Stimulated activated CD4-positive, alpha-beta T cell treated with anti-CD3 and anti-CD28 coated beads, Interleukin-1b, Interleukin-23, amount 100 ng/mL, for 1 hour (primary cell): ENCODE measurements at places on chromosomes 6 and 20.

DNA sequence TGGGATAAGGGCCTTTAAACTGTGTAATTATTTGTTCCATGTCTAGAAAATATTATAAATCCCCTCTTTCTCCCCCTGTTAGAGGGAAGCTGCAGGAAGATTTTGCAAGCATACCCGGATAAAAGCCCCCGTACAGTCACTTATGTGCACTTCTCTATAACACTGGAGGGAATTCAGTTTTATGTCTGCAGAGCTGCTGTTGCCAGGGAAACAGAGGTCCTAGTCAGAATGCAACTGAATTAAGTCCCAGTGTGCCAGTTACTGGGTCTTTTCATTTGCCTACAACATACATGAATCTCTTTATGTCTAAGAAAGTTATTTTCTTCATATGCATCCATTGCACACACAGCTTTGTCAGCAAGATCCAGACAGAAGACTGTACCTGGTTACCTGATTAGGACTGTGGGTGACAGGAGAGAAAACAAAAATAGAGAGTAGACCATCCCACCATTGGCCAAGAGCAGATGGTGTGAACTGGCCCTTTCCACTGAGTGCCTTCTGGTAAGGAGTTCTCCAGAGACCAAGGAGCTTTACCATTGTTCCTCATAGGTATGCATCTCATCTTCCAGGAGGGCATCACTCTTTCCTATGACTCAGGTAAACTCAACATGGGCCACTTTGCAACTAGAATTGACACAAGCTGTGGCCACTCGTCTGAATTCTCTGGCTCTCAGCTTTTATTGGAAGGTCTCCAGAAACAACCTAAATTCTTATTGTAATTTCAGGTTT lies 180.8 kb upstream of the PHACTR1 start:
- no peak for DNase-seq

DNA sequence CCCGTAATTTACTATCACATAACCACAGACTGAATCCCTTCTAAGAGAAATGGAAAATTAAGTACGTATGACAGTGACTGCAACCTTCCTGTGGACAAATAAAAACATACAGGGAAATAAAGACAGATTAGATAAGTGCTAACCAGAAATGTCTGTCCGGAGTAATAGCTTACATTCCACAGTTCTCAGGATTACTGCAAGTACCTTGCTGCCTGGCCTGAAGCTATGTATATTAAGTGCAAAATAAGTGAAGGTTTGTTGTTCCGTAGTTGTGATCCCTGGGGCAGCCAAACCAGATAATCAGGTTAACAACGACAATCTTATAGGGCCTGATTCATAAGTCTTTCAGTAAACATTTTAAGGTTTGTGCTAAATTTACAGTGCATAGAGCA lies 2.8 kb downstream of the NEDD9 start:
- DNase-seq, result no peak

GRCh38 chr6:42714098-42714761 lies 8.2 kb downstream of the PRPH2 start:
- DNase-seq, result no peak

GRCh38 chr6:106511288-106512047 lies 117.8 kb downstream of the RTN4IP1 start:
- no peak for DNase-seq

GRCh38 chr20:40966103-40966502 lies 62.5 kb upstream of the TOP1 start:
- DNase-seq, result no peak

DNA sequence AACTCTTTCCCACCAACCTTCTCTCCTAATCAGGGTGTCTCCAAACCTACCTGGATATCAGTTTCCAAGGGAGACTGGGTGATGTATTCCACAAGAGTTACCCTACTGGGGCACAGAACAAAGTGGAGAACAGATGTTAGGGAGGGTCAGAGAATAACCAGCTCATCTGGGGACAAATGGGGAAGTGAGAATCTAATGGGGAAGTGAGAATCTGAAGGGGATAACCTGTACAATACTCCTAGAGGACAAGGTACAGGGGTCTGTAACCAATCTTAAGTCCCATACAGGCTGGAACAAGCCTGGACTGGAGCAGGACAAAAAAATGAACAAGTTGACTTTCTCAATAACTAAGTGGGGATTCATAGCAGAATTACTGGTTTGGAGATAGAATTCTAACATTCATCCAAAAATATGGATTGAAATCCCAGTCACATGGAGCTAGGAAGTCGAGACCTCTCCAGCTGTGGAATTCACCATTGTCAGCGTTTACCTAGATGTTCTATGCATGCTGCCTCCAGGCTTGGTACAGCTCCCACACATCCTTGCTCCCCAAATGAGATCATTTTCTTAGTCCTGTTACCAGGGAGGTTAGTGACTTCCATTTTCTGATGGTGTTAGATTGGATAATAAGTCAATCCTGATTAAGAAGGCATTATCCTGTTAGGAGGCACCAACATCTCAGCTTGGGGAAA lies 214.8 kb upstream of the MOCS1 start:
- DNase-seq, result no peak

DNA sequence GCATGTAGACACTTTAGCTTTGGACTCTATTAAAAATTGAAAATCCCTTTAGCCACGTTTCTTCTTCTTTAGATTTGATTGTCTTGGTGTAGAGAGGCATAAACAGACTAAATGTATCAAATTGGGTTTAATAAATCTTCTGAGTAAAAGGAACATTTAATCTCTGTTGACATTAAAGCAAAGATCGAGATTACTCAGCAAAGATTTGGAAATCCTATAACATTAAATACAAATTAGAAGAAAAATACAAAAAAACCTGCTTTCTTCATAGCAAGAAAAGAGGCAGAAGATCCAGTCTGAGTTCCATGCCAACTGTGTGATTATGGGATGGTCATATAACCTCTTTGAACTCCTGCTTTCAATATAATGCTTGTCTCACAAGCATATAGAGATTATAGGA lies 172.3 kb downstream of the GJA1 start:
- DNase-seq, result no peak

GRCh38 chr6:134707342-134708031 lies 242.4 kb downstream of the ALDH8A1 start:
- DNase-seq, result no peak

GRCh38 chr6:136599329-136600011 lies 49.2 kb upstream of the MAP7 start:
- no peak for DNase-seq

- no peak for DNase-seq
Measured at GRCh38 chr20:15036948-15037347, 699.5 kb upstream of the FLRT3 start.

GRCh38 chr6:142395768-142396231 lies 94.0 kb downstream of the ADGRG6 start:
- no peak for DNase-seq

- no peak for DNase-seq
Measured at GRCh38 chr6:125717120-125717731, 32.2 kb upstream of the HEY2 start.

DNA sequence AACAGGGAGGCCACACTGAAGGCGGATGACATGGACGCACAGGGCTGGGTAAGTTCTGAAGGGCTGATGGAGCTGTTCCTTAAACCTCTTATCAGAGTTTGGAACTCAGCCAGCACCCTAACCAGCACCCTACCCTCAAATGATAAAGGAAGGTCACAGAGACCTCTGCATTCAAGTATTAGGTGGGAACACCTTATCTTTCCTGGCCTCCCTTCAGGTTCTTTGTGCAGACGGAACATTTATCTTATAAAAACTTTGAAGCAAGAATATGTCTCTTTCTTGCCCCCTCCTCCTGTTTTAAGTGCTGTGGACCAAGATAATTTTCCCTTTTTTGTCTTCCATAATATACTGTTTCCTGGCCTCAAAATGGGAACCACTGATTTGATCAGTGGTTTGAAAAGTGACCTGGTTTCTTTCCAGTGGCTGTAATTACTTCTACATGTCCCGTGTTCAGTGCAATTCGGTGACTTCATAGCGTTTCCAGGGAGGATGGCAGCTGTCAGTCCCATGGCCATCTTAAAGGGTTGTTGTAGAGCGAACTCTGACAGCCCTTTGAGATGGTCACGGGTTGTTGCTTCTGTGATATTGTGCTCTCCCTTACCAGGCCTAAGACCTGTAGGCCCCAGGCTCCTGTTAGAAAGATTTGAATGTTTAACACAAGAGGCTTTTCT lies 213.2 kb upstream of the MYLIP start:
- no peak for DNase-seq

DNA sequence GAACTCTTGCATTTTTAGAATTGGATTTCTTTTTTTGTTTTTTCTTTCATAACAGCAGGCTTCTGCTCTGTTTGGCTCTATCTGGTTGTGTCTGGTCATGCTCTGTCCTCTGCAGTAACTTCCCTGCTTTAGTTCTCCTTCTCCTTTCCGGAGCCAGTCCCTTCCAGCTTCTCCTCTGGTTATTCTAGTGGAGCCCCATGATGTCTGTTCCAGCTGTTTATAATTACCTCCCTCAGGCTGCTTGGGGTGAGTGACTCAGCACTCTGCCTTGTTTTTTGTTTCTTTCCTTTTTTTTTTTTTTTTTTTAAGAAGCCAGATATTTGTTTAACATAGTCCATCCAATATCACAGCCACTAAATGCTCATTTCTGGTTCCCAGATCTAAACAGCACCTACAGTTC lies 409.6 kb downstream of the MAFB start:
- DNase-seq, result no peak

DNA sequence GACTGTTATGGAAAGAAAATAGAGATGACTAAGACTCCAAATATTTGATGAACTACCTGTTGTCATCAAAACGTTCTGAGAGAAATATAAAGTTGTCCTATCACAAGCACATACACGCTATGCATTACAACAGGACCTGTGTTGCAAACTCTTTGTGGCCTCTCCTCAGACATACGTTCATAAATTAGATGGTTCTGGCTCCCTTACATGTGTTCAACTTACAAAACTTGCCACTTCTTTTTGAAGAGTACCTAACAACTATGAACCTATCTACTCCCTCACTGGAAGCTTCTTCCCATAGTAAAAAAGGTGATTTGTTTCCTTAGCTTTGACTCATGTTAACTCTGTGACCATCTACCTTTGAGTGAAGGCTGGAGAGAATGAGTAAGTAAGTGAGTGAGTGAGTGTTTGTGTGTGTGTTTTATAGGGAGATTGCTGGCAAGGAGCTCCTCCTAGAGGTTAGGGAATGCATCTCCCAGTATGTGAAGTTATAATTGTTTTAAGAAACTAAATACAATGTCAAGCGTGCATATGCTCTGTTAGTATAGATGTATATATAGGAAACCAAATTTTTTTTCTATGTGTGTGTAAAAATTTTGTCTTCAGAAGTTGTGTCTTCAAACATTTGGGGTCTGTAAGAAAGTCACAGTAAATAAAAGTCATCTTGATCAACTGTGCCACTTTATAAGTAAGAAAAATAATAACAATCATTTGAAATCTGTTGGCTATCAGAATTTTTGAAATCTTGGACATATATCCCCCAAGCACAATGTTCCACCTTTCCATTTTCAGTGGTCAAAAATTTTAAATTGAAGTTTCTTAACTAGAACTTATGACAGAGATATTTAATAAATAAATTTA lies 1211.1 kb upstream of the GJE1 start:
- no peak for DNase-seq

GRCh38 chr6:32876603-32877002 lies 22.6 kb downstream of the PSMB9 start:
- DNase-seq, result no peak

DNA sequence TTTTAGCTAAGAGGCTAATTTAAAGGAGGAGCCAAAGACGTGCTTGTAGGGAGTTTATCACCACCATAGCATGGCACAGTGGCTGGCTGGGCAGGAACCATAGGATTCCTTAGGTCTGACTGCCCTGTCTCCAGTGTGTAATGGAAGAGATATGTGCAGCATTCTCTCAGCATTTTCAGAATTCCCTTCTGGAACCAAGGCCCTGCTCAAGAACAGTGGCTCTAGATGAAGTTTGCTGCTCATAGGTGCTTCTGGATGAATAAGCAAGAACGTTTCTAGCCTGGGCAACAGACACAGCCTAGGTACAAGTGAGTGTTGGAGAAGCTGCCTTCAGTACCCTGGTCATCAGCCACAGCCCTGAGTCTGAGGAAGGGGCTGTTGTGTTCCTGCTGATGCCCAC lies 69.1 kb downstream of the LCA5 start:
- DNase-seq, result no peak
